Activated CD8-positive, alpha-beta memory T cell treated with anti-CD3 and anti-CD28 coated beads, Interleukin-2, amount 50 U/mL, for 48 hours (primary cell): ENCODE measurements at places on chromosomes 3 and 15.

- DNase-seq, result no peak
Measured at GRCh38 chr3:155664925-155665695, 79.8 kb downstream of the PLCH1 start.

DNA sequence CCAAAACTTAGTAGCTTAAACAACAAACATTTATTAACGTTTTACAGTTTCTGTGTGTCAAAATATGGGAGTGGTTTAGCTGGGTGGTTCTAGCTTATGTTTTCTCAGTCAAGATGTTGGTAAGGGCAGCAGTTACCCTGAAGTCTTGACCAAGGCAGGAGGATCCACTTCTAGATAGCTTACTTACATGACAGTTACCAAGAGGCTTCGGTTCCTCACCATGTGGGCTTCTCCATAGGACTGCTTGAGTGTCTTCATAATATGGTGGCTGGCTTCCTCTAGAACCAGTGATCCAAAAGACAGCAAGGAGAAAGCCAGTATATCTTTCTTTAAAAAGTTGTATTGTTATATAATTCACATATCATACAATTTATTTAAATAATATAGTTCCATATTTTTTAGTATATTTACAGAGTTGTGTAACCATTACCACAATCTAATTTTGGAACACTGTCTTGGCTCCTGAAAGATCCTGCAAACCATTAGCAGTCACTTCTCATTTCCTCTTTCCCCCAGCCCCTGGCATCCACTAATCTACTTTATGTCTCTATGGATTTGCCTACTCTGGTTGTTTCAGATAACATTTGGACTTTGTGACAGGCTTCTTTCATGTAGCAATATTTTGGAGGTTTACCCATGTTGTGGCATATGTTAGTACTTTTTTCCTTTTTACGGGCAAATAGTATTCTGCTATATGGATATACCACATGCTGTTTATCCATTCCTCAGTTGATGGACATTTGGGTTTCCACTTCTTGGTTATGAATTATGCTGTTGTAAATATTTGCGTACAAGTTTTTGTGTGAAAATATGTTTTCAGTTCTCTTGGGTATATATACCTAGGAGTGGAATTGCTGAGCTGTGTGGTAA is 33.3 kb downstream of the MAPK6 start:
- no peak for DNase-seq

DNA sequence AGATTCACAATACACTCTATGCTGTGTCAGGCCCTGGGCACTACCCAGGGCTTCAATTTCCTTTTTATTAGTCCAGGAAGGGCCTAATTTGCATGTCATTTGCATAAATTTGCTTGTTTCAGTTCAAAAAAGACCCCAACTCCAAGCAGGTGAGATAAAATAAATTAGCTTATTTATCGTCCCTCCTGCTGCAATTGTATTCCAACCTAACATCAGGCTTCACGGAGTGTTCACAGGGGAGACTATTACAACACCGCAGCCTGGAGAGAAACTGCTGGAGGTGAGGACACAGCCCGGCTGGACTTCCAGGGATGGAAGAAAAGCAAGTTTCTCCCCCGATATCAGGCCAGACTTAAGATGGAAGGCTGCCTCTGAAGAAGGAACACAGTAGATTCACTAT is 62.8 kb downstream of the MEGF11 start:
- DNase-seq, result no peak

GRCh38 chr15:83769411-83769999 is 115.6 kb downstream of the ADAMTSL3 start:
- DNase-seq, result no peak

GRCh38 chr15:71572452-71573053 is 237.8 kb upstream of the NR2E3 start:
- no peak for DNase-seq

DNA sequence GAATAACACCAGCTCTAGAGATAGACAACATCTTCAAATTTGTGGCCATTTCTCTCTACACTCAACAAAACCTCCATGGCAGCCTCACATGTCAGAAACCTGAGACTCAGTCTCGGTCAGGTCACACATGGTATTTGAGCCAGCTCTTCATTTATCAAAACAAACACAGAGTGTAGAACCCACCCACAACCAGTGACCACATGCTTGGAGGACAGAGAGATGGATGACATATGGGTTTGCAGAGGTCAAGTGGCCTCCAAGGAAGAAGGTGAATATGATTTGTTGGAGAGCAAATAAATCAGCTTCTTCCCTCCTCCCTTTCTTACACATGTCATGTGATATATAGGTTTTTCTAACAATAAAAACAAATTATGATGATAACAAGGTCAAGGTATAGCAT is 278.1 kb upstream of the LRTM1 start:
- DNase-seq, result no peak

DNA sequence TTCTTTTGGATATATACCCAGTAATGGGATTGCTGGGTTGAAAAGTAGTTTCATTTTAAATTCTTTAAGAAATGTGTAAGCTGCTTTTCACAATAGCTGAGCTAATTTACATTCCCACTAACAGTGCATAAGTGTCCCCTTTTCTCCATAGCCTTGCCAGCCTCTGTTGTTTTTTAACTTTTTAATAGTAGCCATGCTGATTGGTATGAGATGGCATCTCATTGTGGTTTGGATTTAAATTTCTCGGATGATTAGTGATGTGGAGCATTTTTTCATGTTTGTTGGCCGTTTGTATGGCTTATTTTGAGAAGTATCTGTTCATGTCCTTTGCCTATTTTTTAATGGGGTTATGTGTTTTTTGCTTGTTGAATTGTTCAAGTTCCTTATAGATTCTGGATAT is 444.3 kb upstream of the ATP11B start:
- no peak for DNase-seq

DNA sequence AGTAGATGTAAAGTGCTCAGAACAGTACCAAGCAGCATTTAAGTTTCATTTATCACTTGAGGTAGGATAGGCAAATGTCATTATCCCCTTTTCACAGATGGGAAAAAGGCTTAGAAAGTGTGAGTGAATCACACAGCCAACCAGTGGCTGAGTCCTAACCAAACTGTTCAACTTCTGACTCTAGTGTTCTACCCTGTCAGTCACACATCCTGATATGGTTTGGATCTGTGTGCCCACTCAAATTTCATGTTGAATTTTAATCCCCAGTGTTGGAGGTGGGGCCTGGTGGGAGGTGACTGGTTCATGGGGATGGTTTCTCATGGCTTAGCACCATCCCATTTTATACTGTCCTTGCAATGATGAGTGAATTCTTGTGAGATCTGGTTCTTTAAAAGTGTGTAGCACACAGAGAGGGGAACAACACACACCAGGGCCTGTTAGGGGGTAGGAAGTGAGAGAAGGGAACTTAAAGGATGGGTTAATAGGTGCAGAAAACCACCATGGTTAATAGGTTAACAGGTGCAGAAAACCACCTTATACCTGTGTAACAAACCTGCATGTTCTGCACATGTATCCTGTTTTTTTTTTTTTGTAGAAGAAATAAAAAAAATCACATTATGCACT is 304.7 kb downstream of the SUCLG2 start:
- no peak for DNase-seq

GRCh38 chr3:33064929-33065328 is 32.0 kb downstream of the GLB1 start:
- DNase-seq, result no peak

- DNase-seq, result no peak
Measured at GRCh38 chr3:10653866-10654611, 148.7 kb upstream of the ATP2B2 start.

- DNase-seq, result no peak
Measured at GRCh38 chr3:132135628-132136333, 101.0 kb upstream of the CPNE4 start.

GRCh38 chr15:77815015-77815414 is 182.3 kb upstream of the LINGO1 start:
- no peak for DNase-seq

GRCh38 chr3:188940573-188940932 is 231.2 kb upstream of the TPRG1 start:
- DNase-seq, result no peak

DNA sequence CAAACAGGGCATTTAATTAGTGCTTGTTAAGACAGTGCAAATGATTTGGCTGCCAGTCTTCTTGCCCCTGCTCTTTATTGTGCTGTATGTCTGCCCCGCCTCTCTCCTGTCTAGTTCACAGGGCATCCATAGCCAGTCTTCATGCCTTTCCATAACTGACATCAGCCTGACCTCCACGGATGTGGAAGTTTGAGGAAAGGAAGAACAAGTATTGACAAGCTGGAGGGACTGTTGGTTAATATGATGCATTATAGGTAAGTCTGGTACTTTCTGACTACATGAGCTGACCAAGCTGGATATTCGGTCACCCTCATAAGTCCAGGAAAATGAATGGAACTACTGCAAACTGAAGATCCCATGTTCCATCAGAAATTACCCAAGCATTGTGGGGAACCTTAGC is 325.9 kb downstream of the TIGIT start:
- no peak for DNase-seq

DNA sequence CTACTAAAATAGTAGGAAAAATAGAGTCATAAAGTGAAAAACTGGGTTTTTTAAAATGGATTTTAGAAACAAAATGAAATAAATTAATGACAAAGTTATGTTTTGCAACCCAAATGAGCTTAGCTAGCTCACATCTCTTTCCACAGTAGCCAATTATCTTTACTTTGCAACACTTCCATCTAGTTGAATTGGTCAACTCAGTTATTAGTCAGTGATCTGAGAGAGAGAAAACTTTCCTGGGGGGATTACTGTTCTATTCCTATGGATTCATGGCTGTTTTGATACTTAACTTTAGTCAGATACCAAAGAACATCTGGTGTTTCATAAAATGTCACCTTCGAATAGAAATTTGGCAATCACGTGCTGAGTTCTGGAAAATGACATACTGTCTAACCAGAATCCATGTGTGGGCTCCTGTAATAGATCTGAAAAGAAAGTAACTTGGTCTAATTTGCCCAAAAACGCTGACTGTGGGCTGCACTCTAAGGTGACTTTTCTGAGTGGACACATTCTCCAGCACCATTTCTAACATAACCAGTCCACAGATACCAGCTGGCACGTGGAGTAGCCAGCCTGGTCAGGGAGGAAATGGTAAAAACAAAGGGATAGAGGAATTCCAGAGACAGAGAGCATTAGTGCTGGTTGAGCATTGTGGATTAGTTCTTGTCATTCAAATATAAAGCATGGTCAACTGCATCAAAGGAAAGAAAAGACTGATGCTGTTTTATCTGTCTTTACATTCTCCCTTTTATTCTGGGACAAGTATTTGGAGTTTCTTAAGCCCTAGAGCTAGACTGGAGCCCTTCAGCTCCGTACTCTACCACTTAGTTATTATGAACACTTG is 45.2 kb upstream of the CCDC80 start:
- no peak for DNase-seq

DNA sequence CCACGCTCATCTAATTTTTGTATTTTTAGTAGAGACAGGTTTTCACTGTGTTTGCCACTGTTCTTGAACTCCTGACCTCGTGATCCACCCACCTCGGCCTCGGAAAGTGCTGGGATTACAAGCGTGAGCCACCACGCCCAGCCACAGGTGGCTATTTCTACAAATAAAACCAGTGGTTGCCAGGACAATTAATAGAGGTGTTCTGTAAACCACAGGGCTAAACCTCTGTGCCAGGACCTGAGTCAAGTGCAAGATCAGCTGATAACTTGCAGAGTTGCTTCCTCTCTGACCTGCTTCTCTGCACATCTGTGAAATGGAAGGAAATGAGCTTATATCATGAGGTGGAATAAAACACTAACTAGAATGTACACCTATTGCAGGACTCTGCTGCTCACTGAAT is 72.8 kb downstream of the CD200R1L start:
- no peak for DNase-seq

DNA sequence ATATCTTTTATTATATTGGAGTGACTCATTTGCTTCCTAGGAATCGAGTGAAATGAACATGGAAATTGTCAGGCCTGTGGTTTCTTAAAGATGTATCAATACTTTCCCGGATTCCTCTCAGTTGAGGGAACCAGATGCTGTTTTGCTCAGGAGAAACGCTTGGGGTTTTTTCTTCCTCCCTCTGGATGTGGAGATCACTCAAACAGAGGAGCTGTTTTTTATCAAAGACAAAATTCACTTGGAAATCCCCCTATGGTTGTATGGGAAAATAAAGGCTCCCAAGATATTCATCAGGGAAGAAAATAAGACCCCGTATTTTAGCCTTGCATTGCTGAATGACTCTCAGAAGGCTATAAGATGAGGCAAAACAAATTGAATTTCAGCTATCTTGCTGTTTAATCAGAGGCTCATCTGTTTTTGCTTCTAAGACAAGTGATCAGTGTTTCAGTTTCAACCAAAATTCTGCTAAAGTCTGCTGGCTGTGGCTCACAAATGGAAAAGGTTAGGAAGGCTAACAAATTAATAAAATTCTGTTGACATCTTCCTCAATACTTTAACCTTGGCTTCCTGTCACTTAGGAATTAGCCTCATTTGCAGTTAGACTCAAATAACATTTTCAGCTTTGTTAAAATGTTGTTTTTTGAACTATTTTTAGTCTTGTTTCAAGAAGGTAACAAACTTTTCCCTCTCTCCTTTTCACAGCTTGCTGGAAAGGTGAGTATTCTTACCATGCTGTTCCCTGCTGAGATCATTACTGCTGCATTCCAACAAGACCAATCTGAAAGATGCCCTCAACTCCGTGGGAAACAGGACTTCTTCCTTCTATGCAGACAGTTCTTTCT is 83.6 kb downstream of the COL6A5 start:
- DNase-seq, result no peak

DNA sequence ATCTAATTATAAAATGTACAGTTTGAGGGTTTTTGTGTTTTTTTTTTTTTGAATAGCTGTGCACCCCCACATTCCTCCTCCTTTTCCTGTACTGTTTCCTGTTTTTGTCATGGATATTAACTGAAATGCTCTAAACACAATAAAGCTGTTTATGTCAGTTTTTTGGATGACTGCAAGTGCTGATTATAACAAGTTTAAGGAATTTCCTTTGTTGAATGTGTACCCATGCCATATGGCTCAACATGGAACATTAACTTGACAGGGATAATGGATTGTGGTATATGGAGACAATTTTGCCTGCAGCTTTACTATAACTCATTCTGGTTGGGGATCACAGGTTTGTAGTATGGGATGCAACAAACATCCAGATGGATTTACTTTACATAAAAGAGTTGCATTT is 216.4 kb downstream of the TCF12 start:
- DNase-seq, result no peak

GRCh38 chr3:176655404-176656094 is 541.7 kb downstream of the TBL1XR1 start:
- no peak for DNase-seq
